ENCODE measurements at places on chromosomes 12 and 14.

DNA sequence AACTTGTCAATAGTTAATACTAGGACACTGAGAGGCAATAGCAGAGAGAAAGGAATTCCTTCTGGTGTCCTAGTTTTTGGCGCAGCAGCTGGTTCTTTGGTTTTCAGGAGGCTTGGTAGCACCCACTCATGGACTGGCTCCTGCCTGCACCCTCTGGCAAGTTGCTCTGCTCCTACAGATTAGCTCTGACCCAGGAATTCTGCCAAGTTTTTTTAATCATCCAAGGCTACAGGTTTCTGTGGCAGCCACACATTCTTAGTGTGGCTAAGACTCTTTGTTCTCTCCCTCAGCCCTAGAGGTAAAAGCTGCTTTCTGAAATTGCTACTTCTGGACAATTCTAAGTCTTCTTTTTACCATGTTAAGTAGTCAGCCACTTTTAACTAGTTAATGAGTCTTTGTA is 72.0 kb upstream of the FKBP4 start:
- no peak overlapping the region for H3K27ac ChIP-seq
- H3K36me3 ChIP-seq, result no peaks in the 10 kb centered on the region
- no peak overlapping the region for H3K4me3 ChIP-seq
- no peaks in the 10 kb centered on the region for H3K4me1 ChIP-seq

DNA sequence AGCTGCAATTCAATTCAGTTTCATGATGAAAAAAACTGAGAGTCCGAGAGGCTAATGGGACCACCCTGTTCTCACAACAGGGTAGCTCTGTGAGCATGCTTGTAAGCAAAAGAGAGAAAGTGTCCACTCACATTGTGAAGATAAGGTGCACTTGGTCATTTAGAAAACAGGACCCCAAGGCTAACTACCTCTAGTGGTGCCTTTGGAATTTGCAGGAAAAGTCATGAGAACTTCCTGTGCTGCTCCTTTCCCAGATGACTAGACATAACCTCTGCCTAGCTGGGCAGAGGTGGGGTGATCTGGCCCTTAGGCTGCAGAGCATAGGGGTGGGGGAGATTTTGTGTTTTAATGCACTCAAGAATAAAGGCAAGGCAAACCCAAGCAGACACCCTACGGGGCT is 118.9 kb downstream of the STAB2 start:
- no peaks in the 10 kb centered on the region for H3K36me3 ChIP-seq
- DNase-seq, result no peak
- no peaks in the 10 kb centered on the region for H3K27me3 ChIP-seq
- no peak overlapping the region for H3K4me3 ChIP-seq
- H3K27ac ChIP-seq, result no peak overlapping the region

- H3K27ac ChIP-seq, result no peak overlapping the region
- H3K27me3 ChIP-seq, result no peaks in the 10 kb centered on the region
- no peak overlapping the region for H3K4me3 ChIP-seq
- no peaks in the 10 kb centered on the region for H3K4me1 ChIP-seq
Measured at GRCh38 chr14:45990252-45990651, 661.3 kb downstream of the RPL10L start.

- no peaks in the 10 kb centered on the region for H3K27me3 ChIP-seq
- H3K4me1 ChIP-seq, result no peaks in the 10 kb centered on the region
- DNase-seq, result no peak
- H3K27ac ChIP-seq, result no peak overlapping the region
Measured at GRCh38 chr12:111699-112493, 45.3 kb downstream of the IQSEC3 start.

- H3K4me1 ChIP-seq, result no peaks in the 10 kb centered on the region
- H3K27me3 ChIP-seq, result no peaks in the 10 kb centered on the region
- no peak for DNase-seq
- H3K27ac ChIP-seq, result no peak overlapping the region
- no peaks in the 10 kb centered on the region for H3K36me3 ChIP-seq
- H3K4me3 ChIP-seq, result no peak overlapping the region
Measured at GRCh38 chr14:87971010-87971409, 22.0 kb downstream of the GALC start.

- H3K4me1 ChIP-seq, result peaks cover 13% of the 10 kb centered on the region
- DNase-seq, result no peak
- H3K27me3 ChIP-seq, result no peaks in the 10 kb centered on the region
Measured at GRCh38 chr14:51999084-51999483, 9.7 kb downstream of the RTRAF start.

- DNase-seq, result no peak
- H3K27me3 ChIP-seq, result no peaks in the 10 kb centered on the region
- H3K4me3 ChIP-seq, result no peak overlapping the region
- H3K4me1 ChIP-seq, result no peaks in the 10 kb centered on the region
Measured at GRCh38 chr14:85300107-85300506, 229.8 kb upstream of the FLRT2 start.

- H3K4me1 ChIP-seq, result no peaks in the 10 kb centered on the region
- no peak overlapping the region for H3K4me3 ChIP-seq
- H3K27me3 ChIP-seq, result no peaks in the 10 kb centered on the region
- H3K36me3 ChIP-seq, result no peaks in the 10 kb centered on the region
Measured at GRCh38 chr12:2363836-2364609, 311.2 kb downstream of the CACNA1C start.

DNA sequence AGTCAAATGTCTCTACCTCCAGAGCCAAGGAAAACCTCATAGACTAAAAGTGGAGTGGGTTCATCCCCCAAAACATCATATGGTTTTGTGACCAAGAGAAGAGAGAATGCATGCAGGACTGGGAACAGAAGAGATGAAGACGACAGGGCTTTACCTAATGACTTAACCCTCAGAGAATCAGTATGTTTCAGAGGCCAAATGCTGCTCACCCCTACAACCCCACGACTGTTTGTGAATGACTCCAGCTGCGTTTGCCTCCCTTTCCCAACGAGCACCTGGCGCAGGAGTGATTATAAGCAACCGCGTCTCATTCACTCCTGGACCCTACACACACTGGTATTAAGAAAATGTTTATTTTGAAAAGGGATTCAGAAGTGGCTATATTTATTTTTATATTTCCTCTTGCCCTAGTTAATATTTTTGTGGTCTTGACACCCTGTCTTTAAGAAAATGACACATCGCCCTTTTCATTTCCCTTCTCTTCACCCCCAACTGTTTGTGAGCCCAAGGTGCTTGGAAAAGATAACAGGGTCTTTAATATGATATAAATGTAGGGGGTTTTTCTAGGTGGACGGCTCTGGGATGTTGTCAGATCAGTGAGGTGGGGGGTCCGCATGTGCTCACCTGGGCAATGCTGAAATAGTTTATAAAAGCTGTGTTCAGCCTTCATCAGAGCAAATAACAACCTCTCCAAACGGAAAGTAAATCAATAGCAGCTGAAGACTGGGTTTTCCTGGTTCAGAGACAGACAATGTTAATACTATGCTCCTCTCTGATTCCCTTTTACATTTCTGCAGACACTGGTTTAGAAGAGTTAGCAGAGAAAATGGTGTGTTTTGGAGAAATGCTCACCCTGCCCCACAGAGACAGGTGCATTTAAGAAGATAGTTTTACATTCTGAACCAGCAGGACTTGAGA is 77.7 kb downstream of the SLC15A4 start:
- no peaks in the 10 kb centered on the region for H3K27me3 ChIP-seq
- H3K4me1 ChIP-seq, result no peaks in the 10 kb centered on the region
- H3K4me3 ChIP-seq, result no peak overlapping the region
- H3K27ac ChIP-seq, result no peak overlapping the region
- DNase-seq, result no peak

DNA sequence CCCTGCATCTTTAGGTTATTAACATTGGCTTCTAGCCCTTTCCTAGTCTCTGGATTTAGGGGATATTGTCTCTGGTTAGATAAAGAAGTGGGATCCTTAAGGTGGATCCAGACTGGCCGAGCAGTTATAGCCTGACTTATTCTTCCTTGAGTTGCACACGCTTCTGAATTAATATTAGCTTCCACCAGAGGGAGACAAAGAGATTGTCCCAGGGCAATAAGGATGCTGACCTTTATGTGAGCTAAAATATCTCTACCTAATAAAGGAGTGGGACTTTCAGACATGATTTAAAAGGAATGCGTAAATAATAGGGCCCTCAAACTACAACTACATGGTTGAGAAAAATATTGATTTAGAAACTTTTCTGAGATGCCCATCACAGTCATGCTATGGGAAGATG is 139.7 kb downstream of the SLCO1B3 start:
- no peaks in the 10 kb centered on the region for H3K27me3 ChIP-seq
- DNase-seq, result no peak
- no peaks in the 10 kb centered on the region for H3K4me1 ChIP-seq
- no peaks in the 10 kb centered on the region for H3K36me3 ChIP-seq

DNA sequence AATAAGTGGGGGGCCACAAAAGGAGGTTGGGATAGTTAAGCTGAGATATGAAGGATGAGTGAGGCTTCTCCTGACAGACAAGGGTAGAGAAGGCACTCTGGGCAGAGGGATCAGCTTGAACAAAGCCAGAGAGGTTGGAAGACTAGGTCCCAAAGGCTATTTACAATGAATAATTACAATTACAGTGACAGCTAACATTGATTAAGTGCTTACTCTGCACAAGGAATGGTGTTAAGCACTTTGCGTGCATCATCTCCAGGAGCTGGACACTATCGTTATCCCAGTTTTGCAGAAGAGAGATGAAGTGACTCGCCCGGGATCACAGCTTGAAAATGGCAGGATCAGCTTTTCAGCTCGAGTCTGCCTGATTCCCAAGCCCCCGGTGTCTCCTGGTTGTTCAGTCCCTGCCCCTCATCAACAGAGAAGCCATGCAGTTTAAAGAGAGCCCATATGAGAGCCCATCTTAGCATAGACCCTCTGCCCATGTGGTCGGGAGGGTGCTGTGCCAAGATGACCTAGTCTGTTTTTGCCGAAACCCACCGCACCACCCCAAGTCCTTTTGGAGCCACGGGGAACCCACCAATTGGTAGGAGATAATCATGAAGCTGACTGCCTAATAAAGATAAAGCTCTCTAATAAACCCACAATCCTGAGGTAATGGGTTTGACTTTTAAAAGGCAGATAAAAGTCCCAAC is 89.9 kb upstream of the HSPB8 start:
- H3K4me1 ChIP-seq, result no peaks in the 10 kb centered on the region
- no peak for DNase-seq
- no peak overlapping the region for H3K27ac ChIP-seq
- no peaks in the 10 kb centered on the region for H3K36me3 ChIP-seq
- no peaks in the 10 kb centered on the region for H3K27me3 ChIP-seq

- no peak for DNase-seq
- no peaks in the 10 kb centered on the region for H3K36me3 ChIP-seq
- H3K4me3 ChIP-seq, result no peak overlapping the region
- H3K4me1 ChIP-seq, result no peaks in the 10 kb centered on the region
- no peaks in the 10 kb centered on the region for H3K27me3 ChIP-seq
Measured at GRCh38 chr12:60335745-60336144, 739.9 kb downstream of the SLC16A7 start.

DNA sequence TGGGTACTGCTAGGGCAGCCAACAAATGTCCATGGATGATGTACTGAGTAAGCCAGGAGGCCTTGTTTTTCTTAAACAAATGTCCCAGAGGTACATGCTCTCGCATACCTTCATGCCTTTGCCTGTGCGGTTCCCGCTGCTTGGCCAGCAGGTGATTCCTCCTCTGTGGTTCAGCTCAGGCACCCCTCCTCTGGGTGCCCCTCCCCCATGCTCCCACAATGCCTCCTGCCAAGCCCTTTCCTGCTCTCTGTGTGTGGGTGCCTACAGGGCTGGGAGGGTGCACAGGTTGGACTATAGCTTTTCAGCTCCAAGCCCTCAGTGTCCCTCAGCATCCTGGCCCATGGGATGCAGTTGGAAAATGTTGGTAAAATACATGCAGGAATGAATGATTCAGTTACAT is 23.5 kb downstream of the ASB2 start:
- no peak overlapping the region for H3K4me3 ChIP-seq
- H3K27me3 ChIP-seq, result no peaks in the 10 kb centered on the region
- H3K36me3 ChIP-seq, result no peaks in the 10 kb centered on the region
- peaks cover 22% of the 10 kb centered on the region for H3K4me1 ChIP-seq

Measured in upper lobe of left lung (tissue), 6 donors.